Muscle of arm (tissue), 14 donors: ENCODE measurements at places on chromosomes 5 and 9.
A peak's percentile ranks its signal among the peaks of the same experiment; 100 is the strongest.

GRCh38 chr9:79709743-79710674 is 138.2 kb downstream of the TLE4 start:
- no peak for DNase-seq

DNA sequence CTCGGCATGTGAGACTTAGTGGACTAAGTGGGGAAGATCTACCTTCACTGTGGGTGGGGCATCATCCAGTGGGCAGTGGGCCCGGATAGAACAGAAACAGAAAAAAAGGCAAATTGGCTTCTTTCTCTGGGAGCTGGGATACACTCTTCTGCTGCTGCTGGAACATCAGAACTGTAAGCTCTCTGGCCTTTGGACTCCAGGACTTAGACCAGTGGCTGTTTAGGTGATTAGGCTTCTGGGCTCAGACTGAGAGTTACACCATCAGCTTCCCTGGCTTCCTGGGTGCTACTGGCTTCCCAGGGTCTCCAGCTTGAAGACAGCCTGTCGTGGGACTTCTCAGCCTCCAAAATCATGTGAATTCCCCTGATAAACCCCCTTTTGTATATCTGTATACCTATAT is 122.7 kb upstream of the SLC28A3 start:
- DNase-seq: no peak

- DNase-seq: no peak
Measured at GRCh38 chr9:77183581-77183980, 6.2 kb downstream of the VPS13A start.

DNA sequence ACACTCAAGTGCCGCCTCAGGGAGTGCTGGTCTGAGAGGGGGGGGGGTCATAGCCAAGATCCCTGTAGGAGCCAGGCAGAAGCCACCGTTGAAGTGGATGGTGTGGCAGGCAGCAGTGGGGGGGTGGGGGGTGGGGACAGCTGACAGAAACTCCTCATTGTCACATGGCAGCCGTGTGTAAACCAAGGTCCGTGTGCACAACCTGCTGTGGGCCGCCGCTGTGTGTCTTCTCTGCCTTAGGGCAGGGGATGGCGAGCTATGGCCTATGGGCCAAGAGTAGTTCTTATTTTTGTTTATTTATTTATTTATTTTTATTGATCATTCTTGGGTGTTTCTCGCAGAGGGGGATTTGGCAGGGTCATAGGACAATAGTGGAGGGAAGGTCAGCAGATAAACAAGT is 13.4 kb downstream of the SQSTM1 start:
- DNase-seq: no peak

GRCh38 chr9:35501946-35502345 is 12.0 kb downstream of the RUSC2 start:
- no peak for DNase-seq

- peak; percentile 84 for DNase-seq
Measured at GRCh38 chr5:400282-401145, 42.5 kb upstream of the EXOC3 start.

DNA sequence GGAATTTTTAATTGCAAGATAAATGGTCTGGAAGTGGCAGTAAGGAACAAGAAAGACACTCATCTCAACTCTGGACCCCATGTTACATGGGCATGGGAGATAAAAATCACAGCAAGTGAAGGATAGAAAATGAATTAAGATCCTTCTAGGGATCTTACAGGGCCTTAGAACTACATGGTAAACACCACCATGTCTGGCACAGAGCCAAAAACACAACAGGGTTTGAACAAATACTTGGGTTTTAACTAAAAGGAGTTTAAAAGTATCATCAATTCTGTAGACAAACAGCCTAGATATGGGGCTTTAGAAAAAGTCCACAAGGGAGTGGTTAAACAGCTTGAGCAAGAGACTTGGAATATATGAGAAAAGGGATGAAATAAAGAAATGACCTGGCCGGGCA is 366.4 kb downstream of the ARL15 start:
- no peak for DNase-seq

DNA sequence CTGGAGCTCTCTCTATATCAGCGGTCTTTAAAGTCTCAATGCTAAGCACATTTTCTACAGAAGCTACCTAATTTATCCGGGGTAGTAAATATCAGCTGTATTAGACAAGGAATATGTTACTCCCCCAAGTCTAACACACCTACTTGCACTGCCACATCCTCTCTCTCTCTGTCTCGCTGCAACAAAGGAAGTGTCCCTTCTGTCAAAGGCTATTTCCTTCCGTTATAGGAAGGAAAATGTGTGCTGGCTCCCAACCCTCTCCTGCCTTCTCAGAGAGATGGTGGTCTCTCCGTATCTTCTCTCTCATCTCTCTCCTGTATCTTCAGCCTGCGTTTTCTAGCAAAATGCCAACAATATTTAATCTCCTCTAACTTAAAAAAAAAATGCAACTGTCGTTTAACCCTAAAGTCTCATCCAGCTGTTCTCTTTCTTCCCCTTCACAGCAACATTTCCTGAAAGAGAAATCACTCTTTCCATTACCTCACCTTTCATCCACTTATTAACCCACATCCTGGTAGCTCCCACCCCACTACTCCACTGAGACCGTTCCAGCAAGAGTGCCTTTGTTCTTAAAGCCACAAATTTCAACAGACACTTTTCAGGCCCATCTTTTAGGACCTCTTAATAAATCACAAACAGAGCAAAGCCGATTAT is 2.3 kb downstream of the TTF1 start:
- DNase-seq: no peak

DNA sequence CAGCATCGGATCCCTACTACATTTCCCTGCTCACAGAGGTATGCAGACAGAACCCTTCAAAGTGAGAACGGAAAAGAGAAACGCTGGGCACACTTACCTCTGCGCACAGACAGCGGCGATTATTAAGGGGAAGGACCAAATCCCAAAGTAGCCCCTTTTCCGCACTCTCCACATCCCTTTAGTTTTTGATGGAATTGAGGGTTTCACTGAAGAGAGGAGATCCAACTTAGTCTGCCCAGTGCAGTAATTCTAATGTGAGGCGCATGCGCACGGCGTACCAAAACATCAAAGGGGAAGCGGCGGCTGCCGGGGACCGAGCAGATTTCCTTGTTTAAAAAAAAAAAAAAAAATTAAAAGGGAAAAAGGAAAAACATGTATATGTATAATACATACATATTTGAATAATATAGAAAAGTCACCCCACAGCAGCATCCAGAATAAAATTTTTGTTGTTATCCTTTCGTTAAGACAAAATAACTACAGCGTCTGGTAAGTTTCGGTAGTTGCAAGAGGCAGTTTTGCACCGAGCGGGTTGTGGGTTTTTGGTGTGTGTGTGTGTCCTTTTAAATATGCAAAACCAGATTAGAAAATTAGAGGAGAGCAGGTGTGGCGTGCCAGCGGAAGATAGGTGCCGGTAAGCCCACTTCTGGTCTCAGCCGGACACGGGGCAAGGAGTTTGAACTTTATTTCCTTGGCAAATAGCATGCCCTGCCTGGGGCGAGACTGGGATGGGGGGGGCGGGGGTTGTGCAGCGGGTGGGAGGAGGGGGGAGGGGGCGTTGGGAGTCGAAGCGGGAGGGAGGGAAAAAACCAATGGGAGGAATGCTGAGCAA is at the start of gene GABRB2:
Gene GABRB2 (minus strand): TSS at position 256 of the 832 bp plus-strand sequence. CDS start 82 bp downstream, at position 174.
- peak; percentile 68 for DNase-seq

GRCh38 chr5:126984632-126985031 is 45.7 kb downstream of the MARCHF3 start:
- DNase-seq: no peak

- no peak for DNase-seq
Measured at GRCh38 chr9:137315581-137316011, 13.5 kb upstream of the NRARP start.

DNA sequence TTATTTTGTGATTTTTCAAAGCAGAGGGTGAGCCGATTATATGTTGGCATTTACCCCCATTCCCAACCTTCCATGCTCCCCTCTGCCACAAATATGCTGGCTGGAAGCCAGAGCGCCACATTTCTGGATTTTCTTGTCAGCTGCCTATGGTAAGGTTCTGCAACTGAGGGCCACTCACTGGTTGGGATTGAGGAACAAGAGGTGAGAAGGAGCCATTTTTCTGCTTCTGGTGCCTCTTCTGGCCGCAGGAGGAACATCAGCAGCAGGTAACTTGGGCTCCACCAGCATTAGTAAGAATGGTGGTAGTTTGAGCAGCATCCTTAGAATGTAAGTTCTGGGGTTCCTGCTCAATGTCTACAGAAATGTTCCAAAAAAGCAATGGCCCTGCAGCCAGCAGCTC is 159.5 kb upstream of the MAST4 start:
- no peak for DNase-seq

DNA sequence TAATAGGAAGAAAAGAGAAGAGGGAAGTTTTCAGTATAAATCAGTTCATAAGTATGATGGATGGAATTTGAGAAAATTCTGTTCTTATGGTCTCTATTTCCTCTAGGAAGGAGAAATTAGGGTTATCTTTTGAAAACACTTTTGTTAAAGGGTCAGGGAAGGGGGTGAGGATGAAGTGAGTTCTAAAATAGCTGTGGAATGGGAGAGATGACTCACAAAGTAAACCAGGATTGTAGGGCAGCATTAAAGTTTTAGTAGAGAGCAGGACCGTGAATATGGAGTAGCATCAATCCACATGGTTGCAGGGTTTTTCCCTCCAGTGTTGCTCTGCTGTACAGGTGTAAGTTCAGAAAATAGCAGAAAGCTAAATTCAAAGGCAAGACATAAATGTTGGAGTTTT is 32.4 kb downstream of the MUSK start:
- DNase-seq: no peak

DNA sequence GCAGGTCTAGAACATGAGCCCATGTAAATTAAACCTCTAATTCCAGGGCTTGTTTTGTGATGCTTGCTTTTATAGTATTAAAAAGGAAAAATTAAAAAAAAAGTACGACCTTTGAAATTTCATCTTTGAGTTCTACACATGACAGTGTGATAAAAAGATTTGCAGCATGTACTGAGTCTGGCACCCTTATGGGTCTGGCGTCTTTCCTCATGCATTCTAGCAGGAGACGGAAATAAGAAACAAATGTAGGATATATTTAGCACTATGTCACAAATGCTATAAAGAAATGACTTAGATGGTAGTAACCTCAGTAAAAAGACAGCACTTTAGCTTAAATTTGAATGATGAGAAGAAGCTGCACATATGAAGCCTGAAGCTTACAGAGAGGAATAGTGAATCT is 1474.3 kb upstream of the CDH6 start:
- DNase-seq: no peak

- no peak for DNase-seq
Measured at GRCh38 chr9:112384690-112385089, 4.8 kb downstream of the HSDL2 start.

DNA sequence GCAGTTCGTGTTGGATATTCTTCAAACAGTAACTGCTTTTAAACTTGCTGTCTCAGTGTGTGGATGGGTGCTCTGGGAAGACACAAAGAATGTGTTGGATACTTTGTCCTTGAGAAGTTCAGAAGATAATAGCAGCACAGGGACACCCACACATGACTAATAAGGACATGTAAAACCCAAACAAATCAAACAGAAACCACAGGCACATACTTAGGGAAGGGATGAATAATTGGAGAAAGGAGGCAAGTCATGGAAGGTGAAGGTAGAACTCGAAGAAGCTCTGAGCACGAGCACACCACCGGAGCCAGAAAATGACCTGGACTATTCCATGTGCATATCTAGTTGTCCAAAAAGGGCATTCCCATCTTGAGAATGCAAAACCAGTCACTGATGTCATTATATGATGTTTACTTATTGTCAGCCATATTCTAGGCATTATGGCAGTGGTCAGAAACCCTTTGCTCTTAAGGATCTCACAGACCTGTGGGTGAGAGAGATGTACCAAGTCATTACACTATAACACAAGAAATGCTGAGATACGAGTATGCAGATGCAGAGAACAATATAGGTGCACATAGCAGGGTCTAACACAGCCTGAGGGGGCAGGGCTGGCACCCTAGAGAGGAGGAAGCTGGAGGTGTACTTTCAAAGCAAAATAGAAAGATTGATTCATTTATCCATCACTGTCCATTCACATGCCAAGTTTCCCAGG is 152.9 kb downstream of the PIK3R1 start:
- DNase-seq: no peak

DNA sequence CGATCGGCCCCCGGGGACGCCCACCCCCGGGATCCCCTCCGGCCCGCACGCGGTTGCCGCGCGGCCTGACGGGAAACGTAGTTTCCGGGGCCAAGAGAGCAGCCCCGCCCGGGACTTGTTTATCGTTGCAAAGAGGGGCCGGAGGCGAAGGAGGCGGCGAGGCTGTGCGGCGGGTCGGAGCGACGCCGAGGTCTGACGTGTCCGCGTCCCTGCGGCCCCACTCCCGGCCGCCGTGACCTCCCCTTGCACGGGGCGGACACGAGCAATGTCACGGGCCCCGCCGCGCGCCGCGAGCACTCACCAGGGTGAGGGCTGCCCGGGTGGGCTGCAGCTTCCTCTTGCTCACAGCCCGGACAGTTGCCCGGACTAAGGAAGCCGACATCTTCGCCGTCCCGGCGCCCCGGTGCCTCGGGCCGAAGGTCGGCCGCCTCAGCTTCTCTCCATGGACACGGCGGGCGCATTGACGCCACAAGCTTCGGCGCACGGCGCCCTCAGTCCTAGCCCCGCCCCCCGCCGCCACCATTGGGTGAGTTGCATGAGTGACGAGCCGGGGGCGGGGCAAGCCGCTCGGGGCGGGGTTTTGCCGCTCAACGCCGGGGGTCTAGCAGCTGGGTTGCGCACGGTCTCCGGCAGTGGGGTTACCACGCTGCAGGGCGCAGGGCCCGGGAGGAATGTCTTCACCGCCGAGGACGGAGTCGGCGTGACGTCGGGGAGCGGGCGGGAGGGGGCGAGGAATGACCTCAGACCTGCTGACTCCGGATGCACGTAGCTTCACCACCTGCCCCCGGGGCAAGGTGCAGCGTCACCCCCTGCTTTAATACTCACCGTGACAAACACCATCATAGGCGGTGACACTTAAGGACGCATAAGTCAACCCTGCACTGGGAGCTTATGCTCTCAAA is at the start of gene ISCA1:
Gene ISCA1 (minus strand): TSS at position 462 of the 902 bp plus-strand sequence. CDS start 80 bp downstream, at position 382.
- DNase-seq: peak; percentile 93

GRCh38 chr5:167708449-167708848 is 583.0 kb upstream of the WWC1 start:
- DNase-seq: no peak

GRCh38 chr5:36619012-36619635 is 12.7 kb downstream of the SLC1A3 start:
- DNase-seq: no peak

DNA sequence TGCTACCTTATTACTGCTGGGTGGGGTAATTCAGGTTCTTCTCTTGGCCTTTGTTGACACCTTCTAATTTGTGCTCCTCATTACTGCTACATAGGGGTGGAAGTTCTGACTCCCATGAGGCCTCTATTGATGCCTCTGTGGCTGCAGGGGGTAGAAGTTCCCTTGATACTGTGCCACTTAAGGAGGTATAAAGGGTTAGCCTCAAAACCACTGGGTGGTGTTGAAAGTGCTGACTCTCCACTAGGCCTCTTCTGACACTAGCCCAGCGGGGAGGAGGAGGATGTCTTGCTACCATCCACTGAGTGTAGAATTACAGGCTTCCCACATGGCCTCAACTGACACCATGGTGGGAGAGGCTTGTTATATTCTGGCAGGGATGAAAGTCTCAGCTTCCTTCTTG is 36.7 kb upstream of the CCDC112 start:
- no peak for DNase-seq
